ENCODE measurements at places on chromosomes 3 and 15.
A peak's percentile ranks its signal among the peaks of the same experiment; 100 is the strongest.

GRCh38 chr15:81531109-81531592 is 157.1 kb upstream of the TMC3 start:
- DNase-seq: no peak

DNA sequence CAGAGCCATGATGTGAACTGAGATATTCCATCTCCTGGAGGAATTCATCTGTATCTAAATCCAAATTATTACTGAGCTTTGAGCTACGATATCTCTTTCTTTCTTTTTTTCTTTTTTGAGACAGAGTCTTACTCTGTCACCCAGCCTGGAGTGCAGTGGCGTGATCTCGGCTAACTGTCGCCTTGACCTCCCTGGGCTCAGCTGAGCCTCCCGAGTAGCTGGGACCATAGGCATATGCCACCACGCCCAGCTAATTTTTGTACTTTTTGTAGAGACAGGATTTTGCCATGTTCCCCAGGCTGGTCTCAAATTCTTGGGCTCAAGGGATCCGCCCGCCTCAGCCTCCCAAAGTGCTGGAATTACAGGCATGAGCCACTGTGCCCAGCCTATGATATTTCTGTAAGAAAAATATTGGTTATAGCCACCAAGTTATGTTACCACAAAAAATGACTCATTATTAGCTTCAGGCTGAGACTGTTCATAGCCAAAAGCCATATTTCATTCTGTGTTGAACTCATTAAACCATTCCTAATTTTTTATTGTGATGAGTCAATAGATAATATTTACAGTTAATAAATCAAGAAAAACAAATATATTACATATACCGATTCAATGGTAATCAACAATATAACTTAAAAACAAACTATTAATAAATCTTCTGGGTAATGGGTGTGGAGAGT is 27.1 kb upstream of the SLC30A4 start:
- no peak for DNase-seq

- no peak for DNase-seq
These were observed 14.8 kb downstream of the MCM2 start for GRCh38 chr3:127612966-127613365.

- no peak for DNase-seq
These were observed 89.4 kb downstream of the RFTN1 start for GRCh38 chr3:16423947-16424673.

- DNase-seq: no peak
These were observed 900.1 kb downstream of the ROBO1 start for GRCh38 chr3:78867409-78868372.

DNA sequence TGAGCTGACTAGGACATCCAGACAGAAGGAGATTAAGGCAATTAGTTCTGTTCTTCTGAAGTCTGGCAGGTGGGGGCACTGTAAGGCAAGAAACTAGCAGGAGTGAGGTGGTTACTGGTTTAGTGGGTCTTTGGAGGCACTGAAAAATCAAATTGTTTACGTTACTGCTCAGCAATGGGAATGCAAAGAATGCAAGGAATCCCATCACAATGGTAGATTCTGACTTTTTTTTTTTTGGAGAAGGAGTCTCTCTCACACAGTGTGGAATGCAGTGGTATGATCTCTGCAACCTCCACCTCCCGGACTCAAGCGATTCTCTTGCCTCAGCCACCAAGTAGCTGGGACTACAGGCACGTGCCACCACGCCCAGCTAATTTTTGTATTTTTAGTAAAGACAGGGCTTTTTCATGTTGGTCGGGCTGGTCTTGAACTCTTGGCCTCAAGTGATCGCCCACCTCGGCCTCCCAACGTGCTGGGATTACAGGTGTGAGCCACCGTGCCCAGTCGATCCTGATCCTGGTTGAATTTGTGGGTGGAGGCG is 16.4 kb downstream of the FAM107A start:
- peak; percentile 22 for DNase-seq

GRCh38 chr15:62950462-62950931 is 92.0 kb upstream of the TPM1 start:
- DNase-seq: no peak
